ENCODE measurements at places on chromosomes 2 and 18.
A peak's percentile ranks its signal among the peaks of the same experiment; 100 is the strongest.

GRCh38 chr18:74520096-74520833 is 14.0 kb upstream of the CNDP1 start:
- DNase-seq, result no peak

DNA sequence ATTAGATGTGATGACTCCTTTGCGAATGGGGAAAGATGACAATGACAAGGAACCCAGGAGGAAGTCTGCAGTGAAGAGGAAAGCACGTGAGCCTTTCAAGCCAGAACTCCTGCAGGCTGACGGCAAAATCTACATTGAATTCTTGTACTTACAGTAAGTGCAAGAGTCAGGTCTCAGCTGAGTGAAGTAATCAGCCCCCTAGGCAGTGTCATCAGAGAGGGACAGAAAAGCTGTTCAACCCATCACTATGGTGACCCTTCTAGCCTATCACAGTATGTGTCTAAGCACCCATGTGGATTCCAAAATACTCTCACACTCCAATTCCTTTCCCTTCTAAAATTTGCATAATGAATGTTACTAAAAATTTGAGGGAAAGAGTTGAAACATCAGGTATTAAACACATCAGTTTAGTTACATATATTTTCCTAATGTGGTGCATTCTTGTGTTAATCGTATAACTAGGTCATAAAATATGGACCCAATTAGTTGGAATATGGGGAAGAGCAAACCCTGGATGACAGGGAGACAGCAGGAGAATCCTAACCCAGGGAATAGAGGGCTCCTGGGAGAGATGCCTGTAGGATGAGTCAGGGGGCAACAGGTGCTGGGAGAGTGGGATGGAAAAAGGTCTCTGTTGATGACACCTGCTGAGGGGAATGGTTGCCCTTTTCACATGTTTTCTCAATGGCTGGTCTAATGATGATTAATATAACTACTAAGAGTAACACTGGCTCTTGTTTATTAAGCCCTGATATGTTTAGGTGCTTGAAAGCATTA is 39.5 kb downstream of the VWC2L start:
- no peak for DNase-seq

GRCh38 chr2:238569507-238570195 is 142.9 kb downstream of the ASB1 start:
- DNase-seq, result peak; percentile 59

DNA sequence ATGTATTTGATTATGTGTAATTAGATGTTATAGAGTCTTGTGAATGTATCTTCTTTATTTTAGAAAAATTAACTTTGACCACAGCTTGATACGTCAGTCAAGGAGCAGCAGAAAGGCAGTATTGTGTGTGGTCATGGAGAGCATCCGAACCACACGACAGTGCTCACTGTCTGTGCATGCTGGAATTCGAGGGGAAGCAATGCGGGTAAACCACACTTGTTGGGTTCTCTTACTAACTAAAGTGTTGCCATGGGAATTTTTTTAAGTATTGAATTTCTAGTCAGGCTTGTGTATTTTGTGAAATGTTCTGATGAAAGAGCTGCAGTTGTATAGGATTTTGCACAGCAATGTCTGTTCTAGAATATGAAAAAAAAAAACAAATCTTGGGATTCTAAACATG is 4.8 kb downstream of the PJVK start:
- no peak for DNase-seq

DNA sequence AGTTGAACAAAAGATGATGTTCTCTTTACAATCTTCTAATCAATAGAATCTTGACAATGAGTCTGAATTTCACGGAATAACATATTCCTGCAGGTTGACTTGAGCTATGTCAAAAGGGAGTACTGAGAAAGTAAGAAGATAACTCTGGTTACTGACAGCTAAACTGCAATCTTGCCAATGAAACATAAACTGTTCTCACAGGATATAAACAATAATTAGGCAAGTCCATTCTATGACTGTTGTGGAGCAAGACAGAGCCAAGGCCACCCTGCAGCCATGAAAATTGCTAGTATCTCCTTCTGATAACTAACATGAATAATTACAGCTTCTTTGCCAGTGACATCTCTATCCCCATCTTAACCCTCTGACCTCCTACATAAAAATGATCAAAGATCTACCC is 6.3 kb upstream of the RPRD1A start:
- DNase-seq, result no peak

DNA sequence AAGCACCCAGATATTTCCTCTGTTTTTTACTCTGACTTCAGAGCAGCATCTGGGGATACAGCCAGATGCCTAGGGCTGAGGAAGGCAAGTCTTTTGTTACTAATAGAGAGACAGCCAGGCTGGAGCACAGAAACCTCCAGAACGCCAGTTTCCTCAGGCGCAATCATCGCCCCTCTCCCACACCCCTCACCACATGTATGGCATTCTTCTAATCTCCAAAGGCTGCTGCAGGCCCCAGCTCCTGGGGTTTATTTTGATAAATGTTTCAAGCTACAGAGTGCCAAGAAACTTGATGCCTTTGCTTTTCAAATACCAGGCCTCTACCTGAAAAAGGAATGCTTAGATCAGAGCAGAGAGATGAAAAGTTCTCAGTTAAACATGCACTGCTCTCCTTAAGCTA is 283.6 kb downstream of the RBM43 start:
- DNase-seq, result no peak

GRCh38 chr2:55418512-55419232 is 984 bp downstream of the CCDC88A start:
- DNase-seq, result peak; percentile 83

- DNase-seq, result no peak
Measured at GRCh38 chr2:65045651-65046050, 10.6 kb upstream of the CEP68 start.

DNA sequence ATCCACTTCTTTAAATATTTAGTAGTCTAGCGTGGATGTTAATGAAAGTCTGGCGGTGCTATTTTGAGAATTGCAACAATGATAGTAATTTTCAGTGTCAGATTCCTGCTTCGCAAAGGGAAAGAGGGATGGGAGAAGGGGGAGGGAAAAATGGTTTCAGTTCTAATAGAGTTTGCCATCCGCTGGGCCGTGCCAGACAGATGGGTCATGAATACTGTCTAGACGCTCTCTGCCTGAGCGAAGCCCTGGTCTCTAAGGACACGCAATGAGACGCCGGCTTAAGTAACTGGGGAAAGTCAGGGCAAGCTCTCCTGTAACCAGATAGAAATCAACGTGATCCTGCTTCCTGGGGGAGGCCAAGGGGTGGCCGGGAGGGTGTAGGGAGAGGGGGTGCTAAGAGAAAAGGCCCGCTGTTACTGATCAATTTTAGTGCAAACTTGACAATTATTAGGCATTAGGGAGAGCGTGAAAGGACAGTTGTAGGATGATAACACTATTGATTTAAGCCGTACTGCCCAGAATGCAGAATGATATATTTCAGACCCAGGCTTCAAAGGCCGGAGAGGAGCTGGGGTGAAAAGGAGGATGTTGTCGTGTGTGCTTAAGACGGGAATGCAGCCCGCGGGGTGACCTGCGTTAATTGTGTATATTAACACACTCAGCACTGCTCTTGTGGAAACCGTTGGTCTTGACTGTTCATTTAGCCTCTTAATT is 229.2 kb downstream of the LDLRAD4 start:
- DNase-seq, result no peak

DNA sequence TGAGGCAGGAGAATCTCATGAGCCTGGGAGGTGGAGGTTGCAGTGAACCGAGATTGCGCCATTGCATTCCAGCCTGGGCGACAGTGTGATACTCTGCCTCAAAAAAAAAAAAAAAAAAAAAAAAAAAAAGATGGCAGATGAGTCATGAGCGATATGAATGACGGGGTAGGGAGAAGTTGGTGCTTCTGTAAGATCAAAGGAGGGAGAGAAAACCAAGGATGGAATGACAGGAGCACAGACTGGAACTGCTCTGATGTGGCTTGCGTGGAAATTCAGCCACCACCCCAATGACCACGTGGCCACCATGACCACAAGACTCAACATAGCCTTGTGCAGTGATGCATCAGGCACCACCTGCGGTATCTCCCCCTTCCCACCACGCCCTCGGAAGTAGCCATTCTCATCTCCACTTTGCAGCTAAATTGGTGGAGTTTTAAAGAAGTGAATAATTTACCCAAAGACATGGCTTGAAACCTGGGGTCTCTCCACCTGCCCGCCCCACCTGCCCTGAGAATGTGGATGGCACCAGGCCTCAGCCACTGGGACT is 96.0 kb downstream of the ACKR3 start:
- DNase-seq, result no peak

- DNase-seq, result no peak
Measured at GRCh38 chr2:7348761-7349160, 431.5 kb downstream of the RNF144A start.

DNA sequence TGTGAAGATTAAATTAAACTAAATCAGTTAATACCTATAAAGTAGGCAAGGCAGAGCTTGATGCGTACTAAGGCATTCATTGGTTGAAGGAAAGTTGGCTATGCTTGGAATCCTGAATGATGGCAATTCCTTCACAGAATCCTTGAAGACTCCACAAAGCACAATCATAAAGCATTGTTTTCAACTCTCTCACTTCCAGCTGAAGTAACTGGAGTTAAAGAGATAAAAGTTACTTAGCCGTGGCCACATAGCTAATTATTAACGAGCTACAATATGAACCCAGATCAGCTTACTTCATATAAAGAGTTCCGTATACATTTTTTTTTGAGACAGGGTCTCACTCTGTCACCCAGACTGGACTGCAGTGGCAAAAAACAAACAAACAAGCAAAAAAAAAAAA is 483.9 kb upstream of the DDX18 start:
- no peak for DNase-seq

GRCh38 chr2:172081221-172082022 is 3.9 kb upstream of the DLX1 start:
- no peak for DNase-seq

DNA sequence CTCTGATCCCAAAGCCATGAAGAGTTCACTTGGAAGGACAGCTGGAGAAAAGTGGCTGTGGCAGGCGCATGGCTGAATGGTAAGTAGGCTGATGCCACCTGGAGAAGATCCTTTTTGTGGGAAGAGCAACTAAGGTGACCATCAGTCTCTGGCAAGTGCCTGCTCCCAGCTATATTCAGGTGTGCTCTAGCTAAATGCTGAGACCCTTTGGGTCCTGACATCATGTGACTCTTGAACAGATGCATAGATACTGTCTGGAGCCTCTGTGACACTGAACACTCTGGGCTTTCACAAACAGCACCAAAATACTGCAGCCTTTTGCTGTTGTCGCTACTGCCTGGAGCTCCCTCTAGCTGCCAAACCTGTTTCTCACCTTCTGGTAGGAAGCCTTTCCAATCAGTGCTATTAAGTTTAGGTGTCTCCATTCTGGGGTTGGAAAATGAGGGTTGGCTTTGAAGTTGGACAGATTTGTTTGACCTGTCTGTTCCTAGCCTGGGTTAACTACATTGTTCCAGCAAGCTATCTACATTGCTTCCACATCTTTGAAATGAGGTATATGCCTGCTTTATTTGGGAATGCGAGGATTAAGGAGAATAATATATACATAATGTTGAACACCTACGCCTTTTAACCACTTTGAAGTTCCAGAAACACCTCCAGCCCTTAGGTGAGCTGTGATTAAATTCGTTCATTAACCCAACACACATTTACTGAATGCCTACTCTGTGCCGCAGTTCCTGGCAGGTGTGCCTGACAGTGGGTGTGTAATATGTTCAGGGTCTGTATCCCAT is 3.1 kb downstream of the EGR4 start:
- peak; percentile 53 for DNase-seq

- peak; percentile 54 for DNase-seq
Measured at GRCh38 chr2:230974096-230974913, 21.6 kb upstream of the SPATA3 start.

- DNase-seq, result no peak
Measured at GRCh38 chr2:71976685-71977084, 171.0 kb downstream of the CYP26B1 start.

- peak; percentile 49 for DNase-seq
Measured at GRCh38 chr2:148524519-148524919, 120.0 kb upstream of the EPC2 start.

DNA sequence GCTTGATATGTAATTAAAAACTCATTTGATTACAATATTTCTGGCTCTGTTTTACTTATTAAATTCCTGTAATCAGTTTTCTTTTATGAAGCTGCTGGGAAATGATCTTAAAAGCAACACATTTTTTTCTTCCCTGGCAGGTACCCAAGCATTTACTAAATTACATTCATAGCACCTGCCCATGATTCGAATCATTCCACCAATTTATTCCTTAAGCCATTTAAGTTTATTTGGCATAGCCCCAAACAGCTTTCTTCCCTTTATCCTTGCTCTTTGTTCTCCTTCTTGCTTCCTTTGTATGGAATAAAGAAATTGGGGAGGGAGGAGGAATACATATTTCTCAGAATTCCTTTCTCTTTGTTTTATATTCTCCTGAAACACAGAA is 241.3 kb downstream of the AGPS start:
- DNase-seq, result no peak

GRCh38 chr2:189203177-189203799 is 23.7 kb upstream of the COL5A2 start:
- no peak for DNase-seq

GRCh38 chr2:105621038-105621437 is 123.7 kb upstream of the NCK2 start:
- DNase-seq, result no peak

- DNase-seq, result no peak
Measured at GRCh38 chr18:46429649-46430224, 227.3 kb downstream of the LOXHD1 start.

DNA sequence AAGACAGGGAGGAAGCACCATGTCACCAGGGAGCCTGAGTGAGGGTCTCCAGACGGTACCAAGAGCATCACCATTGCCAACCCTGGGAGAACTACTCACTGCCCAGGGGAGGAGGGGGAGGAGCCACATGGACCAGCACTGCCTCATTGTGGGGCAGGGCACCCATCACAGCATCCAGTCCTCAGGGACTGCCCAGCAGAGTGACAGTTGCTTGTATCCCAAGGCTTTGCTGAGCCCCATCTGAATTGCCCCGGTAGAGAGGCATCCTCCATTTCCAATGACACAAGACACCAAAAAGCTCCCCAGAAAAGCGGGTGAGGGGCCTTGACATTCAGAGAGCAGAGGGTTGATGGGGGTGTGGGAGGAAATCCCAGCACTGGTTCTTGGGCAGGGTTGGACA is 6.8 kb upstream of the CIB4 start:
- DNase-seq, result no peak

- DNase-seq, result no peak
Measured at GRCh38 chr18:30522288-30522929, 520.1 kb downstream of the DSC3 start.

GRCh38 chr2:222900354-222900753 is 39.5 kb downstream of the ACSL3 start:
- no peak for DNase-seq

DNA sequence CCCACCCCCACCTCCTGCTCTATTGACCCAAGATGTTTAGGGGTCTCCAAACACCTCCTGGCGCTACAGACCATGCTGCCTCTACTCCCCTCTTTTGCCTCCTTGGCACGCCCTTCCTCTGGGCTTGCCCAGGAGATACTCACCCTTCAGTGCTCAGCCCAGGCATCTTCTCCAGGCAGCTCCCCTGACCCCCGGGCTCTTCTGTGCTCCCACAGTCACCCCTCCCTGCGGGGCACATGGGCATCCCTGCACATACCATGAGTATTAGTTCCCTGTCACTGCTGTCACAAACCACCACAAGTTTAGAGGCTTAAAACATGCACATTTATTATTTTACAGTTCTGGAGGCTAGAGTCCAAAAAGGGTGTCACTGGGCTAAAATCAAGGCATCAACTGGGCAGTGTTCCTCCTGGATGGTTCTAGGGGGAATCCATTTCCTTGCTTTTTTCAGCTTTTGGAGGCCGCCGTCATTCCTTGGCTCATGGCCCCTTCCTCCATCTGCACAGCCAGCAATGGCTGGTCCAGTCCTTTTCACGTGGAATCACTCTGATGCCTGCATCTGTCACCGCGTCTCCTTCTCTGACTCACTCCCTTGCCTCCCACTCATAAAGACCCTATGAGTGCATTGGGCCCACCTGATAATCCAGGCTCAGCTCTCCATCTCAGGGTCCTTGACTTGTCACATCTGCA is 230.4 kb upstream of the COPS8 start:
- no peak for DNase-seq

Data from inflammatory macrophage treated with lipopolysaccharide for 1 hour (primary cell).